ENCODE measurements at places on chromosomes 1 and 21.

- DNase-seq: no peak
Measured at GRCh38 chr1:45953934-45954847, 150.8 kb downstream of the MAST2 start.

DNA sequence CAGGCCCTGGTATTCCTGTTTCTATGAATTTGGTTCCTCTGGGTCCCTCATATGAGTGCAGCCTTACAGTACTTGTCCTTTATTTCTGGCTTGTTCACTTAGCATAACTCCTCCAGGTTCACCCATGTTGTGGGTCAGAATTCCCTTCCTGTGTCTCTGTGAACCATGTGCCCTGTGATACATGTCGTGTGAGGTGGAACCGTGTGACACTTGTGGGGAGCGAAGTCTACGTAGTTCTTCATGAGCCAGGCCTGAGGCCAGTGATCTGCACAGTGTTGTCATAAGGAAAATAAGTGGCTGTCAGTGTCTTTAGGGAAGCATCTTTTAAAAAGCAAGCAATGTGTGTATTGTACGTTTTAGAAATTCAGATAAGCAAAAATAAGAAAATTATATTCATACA, 122.8 kb downstream of the GALNT2 start:
- DNase-seq: no peak

- DNase-seq: no peak
Measured at GRCh38 chr1:245829826-245830225, 675.0 kb downstream of the KIF26B start.

- DNase-seq: no peak
Measured at GRCh38 chr1:107534632-107535031, 393.8 kb downstream of the NTNG1 start.

DNA sequence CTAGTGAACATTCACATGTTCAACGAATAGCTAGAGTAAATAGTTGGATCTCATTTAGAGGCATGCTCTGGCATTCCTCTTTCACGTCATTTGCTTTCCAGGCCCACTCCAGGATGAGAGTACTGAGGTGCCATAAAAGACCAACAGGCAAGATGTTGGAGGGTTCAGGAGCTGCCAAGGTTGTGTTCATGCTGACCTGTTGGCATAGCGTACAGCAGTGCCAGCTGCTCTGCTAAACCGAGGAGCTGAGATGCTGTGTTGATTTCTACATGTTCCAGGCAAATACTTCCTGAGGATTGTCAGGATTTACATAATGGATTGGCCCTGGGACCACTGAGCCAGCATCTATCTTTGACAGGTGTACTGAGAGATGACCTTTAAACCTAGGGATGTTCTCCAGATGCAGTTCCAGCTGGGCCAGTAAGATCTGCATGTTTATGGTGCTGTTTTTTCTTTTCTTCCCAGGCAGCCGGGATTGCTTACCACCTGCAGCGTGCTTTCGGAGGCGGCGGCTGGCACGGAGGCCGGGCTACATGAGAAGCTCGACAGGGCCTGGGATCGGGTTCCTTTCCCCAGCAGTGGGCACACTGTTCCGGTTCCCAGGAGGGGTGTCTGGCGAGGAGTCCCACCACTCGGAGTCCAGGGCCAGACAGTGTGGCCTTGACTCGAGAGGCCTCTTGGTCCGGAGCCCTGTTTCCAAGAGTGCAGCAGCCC, 66.9 kb downstream of the DISC1 start:
- DNase-seq: no peak

DNA sequence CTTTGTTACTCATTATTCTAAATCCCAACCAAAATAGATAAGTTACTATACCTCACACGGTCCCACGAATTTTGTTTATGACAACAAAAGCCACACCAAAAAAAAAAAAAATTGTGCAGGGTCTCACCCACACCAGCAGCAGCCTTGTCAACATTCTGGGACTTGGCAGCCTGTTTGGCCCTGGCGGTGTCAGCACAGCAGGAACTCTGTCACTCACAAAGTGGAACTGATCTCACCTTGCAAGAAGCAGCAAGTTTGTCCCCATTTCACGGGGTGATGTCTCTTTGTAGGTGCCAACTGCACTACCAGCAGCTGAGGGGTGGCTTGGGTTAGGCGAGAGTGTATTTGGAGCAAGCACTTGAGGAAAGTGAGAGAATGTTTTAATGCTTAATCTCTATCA, 75.0 kb upstream of the CHRM3 start:
- DNase-seq: no peak

GRCh38 chr1:87334351-87335174, 5.9 kb downstream of the LMO4 start:
- DNase-seq: no peak

DNA sequence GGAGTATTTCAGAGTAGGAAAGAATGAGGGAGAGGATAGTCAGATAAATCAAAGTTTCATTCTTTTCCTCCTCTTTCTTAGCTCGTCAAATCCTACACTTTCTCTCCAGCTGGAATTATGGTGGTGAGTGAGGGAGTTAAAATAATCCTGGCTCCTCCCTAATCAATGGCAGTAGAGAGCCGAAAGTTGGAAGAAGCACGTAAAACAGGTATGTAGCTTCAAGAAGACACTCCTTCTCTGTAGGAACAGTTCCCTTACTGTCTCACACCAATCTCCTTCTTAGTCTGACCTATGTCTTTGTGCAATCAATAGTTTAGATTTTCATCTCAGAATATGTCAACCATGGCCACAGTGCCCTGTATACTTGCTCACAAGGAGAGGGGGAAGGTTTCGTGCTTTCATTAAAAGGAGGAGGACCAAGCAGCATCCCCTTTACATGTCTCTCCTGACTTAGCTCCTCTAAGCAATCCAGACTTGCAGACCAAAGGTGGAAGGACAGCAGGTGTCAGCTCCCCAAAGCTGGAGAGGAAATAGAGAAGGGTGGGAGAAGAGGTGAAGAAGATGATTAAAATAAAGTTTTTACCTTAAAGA, 878 bp downstream of the MINDY1 start:
- DNase-seq: no peak

GRCh38 chr1:229835226-229835625, 209.2 kb downstream of the URB2 start:
- DNase-seq: no peak

All from stimulated activated CD8-positive, alpha-beta memory T cell treated with anti-CD3 and anti-CD28 coated beads, Interleukin-12 subunit alpha, Interleukin-12 subunit beta, amount 100 ng/mL, for 1 hour (primary cell).